A549 (cell line): ENCODE measurements at places on chromosomes 7 and 10.

GRCh38 chr7:132251327-132251659 is 325.0 kb downstream of the PLXNA4 start:
- peak; percentile 17 for DNase-seq

DNA sequence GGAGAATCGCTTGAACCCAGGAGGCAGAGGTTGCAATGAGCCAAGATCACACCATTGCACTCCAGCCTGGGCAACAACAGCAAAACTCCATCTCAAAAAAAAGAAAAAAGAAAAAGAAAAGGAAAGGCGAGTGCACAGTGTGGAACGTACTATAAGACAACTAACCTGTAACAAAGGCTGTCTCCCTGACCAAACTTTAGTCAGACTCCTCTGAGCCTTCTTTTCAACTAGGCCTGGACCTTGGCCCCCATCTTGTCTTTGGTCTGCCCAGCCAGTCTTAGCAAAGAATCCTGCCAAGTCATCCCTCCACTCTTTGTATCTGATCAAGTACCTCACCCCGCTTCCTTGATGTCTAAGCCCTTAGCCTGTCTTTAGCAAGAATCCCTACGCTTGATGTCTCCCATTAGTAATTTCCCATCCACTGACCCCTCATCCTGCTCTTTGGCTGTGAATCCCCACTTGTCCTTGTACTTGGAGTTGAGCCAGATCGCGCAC is 68.9 kb upstream of the KDM7A start:
- DNase-seq: no peak

DNA sequence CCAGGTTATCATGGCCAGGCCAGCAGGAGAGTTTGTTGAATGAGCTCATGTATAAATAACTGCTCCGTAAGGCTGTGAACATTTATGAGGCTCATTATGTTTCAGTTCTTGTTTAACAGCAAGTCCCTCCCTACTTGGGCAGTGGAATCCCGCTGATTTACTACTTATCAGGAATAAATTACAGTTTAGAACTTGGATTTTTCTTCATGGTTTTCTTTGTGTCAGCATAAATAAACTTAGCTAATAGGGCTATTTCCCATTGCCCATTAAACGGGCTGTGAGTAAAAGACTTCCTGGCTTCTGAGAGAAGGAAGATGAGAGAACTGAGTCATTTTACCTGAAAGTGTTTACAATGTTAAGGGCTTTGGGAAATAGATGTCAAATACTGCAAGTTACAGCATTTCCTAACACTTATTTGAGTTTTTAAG is 701.6 kb upstream of the ANKRD30A start:
- DNase-seq: no peak

DNA sequence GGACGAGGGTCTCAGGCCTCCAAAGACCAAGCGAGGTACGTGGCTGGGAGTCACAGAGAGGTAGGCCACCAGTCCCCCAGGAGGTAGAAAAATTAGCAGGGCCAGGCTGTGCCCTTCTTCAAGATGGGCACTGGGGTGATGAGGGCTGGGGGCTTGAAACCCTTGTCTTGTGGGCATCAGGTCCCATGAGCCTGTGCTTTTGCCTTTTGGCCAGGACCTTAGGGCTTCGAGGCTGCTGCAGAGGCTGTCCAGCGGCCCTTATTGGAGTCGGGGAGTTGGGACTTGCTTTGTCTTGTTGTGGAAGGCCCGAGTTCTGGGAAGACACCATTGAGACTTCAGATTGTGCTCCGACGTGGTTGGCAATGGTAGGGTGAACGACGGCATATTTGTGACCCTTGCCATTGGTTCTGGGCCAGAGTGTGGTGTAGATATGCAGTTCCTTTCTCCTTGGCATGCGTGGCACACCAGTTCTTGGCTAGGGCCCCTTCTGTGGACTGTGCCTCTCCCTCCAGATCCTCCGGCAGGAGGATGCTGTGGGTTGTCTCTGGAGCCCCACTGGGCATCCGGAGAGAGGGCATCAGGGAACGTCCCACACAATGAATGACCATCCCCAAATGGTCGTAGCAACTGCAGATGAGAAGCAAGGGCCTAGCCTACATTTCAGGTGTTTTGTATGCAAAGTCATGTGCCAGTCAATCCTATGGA is 931 bp downstream of the SH2D4B start:
- no peak for DNase-seq

DNA sequence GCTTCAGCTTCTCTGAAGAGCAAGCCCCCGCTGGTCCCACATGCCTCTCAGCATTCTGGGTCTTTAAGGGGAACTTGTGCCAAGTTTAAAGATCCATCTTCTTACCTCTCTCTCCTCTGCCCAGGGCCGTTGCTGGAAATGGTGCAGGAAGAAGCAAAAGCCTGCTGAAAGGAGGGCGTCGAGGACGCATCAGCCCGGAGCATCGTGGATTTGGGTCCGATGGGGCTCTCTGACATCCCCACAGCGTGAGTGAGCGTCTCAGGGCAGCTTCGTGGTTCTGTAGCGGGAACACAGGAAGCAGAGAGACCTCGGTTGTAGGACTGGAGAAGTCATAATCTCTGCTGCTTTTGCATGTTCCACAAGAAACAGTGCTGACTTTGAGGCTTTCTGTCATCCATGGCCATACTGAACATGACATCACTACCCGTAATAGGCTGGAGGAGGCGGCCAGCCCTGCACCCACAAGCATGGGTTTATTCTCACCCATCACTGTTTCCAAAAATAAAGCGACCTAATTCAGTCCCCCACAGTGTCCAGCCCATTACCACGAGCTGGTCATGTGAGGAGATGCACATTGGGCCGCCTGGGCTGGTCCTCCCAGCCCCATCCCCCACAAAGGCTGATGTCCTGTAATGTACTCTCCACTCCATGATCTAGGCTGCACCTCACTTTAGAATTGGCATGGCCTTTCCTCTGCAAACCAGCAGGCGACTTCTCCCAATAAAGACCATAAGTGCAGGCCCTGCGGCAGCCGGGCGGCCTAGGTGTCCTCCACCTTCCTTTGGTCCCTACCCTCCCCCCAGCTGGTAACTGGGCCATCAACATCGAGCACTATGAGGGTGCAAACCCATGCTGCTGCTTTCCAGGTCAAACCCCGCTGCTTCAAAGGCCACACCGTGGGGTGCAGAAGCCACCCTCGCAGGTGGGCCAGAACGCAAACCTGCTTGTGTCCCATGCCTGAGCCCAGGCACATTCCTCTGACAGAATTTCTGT is 276.9 kb downstream of the TNS3 start:
- no peak for DNase-seq
